ENCODE measurements at places on chromosomes 12 and 14.

DNA sequence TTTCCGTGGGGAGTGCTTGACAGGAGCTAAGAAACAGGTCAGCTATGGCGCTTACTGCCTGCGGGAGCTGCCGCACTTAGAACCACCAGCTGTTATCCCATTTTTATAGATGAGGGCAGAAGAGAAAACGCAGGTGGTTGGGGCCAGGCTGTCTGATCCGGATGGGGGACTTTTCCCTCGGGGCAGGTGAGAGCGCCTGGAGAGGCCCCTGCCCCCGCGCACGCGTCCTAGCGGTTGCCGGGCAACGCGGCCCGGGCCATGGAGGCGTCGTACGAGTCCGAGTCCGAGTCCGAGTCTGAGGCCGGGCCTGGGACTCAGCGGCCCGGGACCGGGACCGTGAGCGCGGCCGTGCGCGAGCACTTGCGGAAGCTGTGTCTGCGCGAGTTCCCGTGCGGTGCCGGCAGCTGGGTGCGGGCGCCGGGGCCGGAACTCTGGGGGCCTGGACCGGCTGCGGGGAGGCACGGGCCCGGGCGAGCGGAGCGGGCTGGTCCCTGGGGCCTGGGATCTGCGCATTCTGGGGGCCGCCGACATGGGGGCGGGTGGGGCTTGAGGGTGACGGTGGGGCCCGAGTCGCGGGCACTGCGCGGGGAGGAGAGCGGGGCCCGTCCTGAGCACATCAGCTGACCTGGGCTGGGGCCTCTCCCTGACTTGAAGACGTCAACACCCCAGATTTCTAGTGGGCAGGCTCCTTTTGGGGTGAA lies at the start of gene LRRC43:
Gene LRRC43, plus strand, starts transcription at position 237 of the 701 bp plus-strand sequence. Its CDS starts 22 bp downstream, at position 259.
- peak; percentile 68 for DNase-seq

- DNase-seq = peak; percentile 90
Observed at GRCh38 chr12:6827437-6827911, 733 bp upstream of the P3H3 start.

DNA sequence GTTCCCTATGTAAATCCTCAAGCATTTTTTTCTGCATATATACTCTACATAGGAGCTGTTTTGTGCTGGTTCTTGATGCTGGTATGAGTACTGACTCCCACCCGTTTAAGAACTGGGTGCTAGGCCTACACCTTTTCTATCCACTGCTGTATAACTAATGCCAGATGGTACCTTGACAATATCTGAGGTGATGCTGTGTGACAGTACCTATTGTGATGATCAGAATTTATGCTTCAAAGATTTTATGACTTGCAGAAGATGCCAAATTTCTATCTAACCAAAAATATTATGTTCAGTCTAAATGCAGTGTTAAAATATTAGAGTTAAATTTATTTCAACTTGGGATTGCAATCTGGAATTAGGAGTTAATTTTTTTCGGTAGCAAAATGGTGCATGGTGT lies 272.3 kb upstream of the NOVA1 start:
- DNase-seq = no peak

DNA sequence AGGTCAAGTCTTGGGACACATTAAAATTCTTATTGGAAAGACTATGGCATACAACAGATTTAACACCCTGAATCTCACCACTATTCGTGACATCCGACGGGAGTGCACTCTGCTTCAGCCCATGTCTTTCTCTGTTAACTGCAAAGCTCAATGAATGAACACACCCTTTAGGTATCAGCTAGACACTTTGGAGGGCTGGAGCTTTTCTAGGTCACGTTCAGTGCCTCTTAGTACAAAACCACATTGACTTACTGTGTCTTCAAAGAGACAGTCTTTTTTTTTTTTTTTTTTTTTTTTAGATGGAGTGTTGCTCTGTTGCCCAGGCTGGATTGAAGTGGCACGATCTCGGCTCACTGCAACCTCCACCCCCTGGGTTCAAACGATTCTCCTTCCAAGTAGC lies 80.6 kb downstream of the GLT1D1 start:
- no peak for DNase-seq

DNA sequence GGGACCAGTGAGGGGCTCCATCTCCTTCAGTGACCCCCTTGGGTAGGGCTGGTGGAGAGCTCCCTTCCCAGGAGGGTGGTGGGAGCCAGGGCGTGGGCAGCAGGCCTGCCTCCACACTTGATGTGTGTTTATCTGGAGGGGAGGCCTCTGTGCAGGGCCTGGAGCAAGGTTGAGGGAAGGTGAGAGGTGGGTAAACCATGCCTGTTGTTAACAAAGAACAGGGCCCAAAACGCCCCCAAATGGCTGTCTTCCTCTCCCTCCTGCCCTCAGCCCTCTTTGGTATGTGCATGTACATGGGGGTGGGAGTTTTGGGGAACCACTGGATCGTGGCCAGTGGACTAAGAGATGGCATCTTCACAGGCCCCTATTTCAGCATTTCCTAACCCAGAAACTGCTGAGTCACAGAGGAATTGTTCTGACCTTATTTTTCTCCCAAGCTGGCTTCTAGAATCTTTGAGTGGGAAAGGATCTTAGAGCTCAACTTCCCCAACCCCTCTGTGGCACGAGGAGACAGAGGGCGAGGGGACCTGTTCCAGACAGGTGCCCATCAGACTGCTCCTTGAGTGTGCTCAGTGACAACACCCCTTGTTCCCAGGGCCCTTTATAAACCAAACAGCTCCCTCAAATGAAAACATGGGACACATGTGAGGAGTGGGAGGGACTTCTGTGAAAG lies 3.6 kb downstream of the SLC48A1 start:
- no peak for DNase-seq

GRCh38 chr12:127119600-127120140 lies 1147.3 kb upstream of the TMEM132C start:
- DNase-seq = no peak

DNA sequence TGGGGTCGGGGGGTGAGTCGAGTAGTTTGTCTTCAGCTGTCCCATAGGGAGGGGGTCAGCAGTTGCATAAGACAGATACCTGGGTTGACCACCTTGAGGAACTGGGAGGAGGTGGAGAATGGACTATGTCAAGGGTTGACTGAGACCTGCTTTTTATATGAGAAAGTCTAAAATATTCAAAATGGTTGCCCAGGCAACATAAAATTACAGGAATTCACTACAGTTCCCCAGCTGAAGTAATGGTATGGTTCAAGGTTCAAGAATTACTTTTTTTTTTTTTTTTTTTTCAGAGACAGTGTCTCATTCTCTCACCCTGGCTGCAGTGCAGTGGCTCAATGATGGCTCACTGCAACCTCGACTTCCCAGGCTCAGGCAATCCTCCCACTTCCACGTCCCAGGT lies 5.1 kb upstream of the TCHP start:
- DNase-seq = no peak

DNA sequence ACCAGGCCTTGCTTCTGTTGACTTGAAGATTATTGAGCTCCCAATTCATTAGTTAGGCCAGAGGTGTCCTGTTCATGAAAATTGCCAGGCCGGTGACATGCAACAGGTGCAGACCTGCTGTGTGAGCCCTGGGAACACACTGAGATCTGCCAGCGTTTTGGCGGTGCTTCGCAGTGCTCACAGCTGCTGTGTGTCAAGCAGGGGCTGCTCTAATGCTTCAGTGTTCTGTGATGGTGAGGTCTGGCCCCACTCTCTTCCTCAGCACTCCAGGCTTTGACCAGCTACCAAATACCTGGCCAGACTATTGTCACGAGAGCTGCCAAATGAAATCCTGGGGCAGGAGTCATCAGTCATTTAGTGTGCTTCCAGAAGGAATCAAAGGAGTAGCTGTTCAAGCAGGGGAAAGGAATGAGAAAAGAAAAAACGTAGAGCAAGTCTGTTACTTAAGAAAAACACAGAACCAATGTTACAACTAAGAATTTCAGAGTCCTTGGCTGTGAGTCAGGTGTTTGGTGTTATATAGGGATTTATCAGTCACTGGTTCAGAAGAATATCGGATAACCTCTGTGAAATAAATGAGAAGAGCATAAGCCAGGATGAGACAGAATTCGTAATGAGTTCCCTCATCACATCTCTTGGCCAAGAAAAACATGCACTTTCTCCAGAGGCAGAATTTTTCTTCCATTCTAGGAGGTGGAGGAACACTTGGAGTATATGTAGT lies 150.8 kb downstream of the FBXL14 start:
- DNase-seq = no peak

DNA sequence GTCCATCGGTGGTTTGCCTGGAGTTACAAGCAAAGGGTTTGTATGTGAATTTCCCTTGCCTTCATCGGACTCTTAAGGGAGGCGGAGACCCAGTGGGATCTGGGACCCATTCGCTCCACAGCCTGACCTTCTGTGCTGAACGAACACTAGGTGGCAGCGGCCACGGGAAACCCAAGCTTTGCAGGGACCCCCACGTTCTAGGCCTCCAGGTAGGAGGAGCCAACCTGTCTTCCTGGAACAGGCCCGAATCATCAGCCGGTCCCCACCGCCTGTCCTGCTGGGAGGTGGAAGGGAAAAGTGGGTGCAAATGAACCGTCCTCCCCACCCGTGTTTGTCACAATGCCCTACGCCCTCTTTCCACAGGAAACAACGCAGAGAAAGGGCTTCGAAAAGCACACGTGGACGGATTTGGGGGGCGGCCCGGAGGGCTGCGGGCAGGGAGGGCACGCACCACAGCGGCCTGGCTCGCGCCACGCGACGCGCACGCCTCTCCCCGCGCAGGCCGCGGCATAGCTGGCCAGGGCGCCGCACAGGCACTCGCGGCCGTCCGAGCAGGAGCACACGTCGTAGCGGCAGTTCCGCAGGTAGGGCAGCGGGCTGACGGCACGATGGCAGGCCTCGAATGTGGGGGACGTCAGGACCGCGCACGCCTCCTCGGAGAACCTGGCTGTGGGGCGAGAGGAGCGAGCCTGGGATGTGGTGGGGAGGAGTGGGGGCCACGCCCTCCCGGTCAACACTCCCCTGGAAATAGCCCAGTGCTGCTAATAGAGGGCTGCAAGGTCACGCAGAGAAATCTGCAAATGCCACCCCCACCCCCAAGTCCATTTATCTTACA lies 67.8 kb downstream of the VWF start:
- DNase-seq = no peak

GRCh38 chr12:71183018-71183417 lies 25.2 kb upstream of the TSPAN8 start:
- DNase-seq = no peak

DNA sequence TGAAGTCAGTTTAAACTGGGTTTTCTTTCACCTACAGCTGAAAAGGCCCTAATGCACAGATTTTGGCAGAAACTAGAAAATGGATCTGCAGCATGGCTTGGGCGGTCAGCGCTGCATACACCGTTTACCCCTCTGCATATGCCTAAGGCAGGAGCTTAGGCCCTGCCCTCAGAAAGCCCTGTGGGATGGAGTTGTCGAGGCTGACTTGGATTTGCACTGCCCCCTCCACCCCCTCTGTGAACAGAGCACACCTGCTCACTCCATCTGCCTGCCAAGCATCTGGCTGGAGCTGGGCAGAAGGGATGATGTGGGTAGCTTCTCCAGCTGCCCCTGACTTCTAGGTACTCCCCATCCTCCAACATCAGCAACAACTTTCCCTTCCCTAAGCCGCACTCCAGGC lies 41.9 kb downstream of the TTC7B start:
- no peak for DNase-seq

GRCh38 chr14:61700104-61700886 lies 5.0 kb downstream of the HIF1A start:
- no peak for DNase-seq

GRCh38 chr12:96378319-96378718 lies 21.9 kb downstream of the CDK17 start:
- DNase-seq = no peak

GRCh38 chr14:33646692-33647260 lies 304.1 kb downstream of the EGLN3 start:
- no peak for DNase-seq

DNA sequence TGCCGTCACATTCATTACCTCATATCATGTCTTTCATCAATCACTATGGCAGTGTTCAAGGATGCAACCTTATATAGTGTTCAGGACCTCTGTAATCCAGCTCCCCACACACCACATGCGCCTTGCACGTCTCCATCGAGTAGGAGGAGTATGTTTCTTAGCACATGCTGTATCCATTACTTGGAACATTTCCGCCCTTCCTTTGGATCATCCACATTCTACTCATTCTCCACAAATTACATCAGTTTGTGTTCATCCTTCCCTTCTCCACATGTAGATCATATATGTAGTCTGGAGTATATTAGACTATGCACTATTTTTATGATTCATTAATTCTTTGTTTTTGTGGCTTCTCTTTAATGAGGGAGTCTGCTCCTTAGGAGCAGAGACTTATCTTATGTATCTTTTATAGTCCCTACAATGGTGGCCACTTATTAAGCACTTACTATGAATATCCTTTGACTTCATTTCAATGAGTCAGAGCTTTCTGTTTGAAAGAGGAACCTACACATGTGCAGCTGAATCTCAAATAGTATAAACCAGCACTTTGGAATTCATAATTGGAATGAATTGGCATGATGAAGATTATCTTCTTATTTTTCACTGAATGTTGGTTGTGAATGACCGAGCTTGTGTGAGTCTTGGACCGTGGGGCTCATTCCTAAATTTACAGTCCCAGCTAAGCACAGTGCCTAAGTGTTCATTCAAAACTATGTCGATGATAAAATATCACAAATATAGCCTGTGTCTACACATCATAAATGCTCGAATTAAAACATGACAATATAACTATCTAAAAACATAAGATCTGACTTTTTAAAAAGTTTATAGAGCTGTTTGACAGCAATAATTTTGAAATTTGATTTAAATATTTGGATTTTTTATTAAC lies 30.2 kb upstream of the NPAS3 start:
- DNase-seq = no peak

- no peak for DNase-seq
Observed at GRCh38 chr14:25055992-25056687, 6.2 kb upstream of the STXBP6 start.

DNA sequence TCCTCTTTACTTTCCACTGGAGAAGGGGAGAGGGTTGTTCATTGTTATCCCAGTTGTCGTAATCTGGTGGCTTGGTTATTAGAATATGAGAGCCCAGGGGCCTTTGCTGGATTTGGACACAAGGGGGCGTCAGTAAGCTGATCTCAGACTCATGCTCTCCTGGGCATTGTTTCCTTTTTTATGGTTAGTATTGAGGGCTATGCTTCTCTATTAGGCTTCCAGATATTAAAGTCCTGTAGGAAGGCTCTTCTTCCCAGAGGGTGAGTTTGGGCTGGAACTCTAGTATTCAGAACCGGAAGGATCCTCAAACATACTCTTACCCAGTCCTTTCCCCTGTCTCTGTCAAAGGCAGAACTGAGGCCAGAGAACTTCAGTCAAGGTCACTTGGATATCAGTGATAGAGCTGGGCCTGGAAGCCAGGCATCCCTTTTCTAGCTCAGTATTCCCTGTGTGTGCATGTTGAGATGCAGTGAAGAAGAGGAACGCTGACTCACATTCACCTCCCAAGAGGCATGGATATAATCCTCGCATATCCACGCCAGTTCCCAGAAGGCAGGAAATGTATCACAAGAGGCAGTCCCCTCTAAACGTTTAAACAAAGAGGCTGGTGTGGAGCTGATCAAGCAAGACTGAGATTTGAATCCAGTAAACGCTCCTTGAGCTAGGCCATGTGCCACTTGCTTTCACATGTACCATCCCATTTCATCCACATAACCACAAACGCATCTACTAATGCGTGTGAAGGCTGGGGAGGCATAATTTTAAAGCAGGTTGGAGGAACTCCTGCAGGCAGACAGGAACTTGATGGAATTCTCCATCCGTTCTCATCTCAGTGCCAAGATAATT lies 41.6 kb downstream of the UBE3B start:
- DNase-seq = no peak

Measured in Right ventricle myocardium inferior (tissue), 1 donor.